ENCODE measurements at places on chromosomes 7 and 10.

- no peak for DNase-seq
These were observed 27.6 kb downstream of the AMZ1 start for GRCh38 chr7:2715341-2716231.

- DNase-seq, result no peak
These were observed 40.5 kb downstream of the LYZL1 start for GRCh38 chr10:29329420-29329819.

DNA sequence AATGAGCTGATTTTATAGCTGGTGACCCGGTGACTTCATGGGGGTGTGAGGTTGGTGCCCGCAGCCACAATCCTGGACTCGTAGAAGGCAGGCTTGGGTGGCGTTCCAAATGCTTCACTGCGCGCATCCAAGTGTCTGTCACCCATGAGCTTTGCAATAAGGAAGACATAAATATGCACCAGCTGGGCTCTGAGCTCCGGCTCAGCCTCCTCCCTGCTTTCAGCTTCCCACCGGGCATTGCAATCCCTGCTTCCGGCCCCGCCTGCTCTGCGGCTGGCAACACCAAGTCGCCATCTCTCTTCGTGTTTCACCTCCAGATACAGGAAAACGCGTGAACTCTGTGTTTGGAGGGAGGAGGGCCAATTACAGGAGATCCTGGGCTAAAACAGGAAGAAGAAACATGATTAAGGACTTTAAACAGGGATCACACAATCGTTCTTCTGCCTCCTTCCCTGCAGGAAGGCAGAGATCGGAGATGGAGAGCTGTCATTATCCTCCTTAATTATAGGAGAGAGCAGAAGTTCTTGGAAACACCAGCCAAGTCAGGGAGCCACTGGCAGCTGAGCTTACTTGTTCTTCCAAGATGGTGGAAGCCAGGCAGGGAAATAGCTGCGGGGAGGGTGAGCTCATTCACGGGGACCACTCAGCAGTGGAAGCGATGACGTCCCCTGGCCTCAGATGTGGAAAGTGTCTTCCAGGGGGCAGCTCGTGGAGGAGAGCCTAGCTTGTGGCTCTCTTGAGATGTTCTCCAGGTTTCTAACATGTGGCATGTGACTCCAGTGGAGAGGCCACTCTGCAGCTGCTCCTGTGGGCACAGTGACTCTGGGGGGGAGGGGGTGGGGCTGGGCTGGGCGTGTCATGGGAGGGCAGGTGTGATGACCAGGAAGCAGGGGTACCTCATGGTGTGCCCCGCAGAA, 134.9 kb downstream of the CAMK1D start:
- DNase-seq, result no peak

DNA sequence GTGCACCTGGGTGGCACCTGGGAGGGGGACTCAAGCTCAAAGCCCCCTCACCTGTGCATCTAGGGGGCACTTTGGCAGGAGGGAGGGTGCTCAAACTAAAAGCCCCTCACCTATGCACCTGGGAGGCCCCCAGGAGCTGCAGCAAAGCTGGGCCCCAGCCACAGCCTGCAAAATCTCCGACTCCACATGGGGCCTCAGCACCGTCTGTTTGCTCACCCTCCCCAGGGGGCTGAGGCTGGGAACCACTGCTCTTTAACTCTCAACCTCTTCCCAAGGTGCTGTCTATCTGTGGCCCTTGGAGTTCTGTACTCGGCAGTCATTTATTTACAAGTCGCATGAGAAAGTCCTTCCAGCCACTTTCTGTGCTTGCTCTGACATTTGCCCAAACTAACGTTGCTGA, 458.4 kb downstream of the DNAJB6 start:
- no peak for DNase-seq

DNA sequence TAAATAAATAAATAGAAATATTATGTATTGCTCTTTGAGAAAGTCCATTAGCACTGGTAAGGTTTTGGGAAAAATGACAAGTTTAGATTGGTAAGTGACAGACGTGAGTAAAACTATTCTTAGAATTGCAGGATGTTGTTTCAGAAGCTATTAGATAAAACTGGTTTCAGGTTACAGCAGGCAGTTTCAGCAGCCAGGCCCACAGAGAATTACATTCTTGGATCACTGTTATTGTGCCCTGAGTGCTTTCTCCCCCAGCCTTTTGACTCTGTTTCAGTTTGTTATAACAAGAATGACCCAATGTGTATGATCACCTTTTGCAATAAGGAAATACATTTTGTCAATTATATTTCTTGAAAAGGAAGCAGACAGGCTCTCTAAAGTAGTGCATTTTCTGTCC, 86.5 kb downstream of the DKK1 start:
- DNase-seq, result no peak

- DNase-seq, result no peak
These were observed 238.6 kb downstream of the MGMT start for GRCh38 chr10:129705676-129706075.

DNA sequence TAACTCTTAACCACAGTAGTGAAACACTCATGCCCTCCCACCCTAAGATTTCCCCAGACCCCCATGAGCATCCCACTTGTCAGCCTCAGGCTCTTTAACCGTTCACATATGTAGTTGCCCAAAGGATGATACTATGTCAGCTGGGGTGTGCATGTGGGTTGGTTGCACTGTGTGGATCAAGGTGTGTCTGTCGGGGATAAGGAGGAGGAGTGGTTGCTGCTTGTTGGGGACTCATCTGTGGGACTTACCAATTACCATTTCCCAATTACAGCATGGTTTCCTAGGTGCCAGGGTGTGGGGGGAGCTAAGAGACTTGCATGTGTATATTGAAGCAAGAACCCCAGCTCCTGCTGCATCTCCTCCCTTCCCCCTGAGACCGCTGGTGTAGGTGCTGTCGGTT, 48.8 kb downstream of the CELF2 start:
- DNase-seq, result no peak

- no peak for DNase-seq
These were observed 213.7 kb downstream of the ELMO1 start for GRCh38 chr7:37234928-37235327.

DNA sequence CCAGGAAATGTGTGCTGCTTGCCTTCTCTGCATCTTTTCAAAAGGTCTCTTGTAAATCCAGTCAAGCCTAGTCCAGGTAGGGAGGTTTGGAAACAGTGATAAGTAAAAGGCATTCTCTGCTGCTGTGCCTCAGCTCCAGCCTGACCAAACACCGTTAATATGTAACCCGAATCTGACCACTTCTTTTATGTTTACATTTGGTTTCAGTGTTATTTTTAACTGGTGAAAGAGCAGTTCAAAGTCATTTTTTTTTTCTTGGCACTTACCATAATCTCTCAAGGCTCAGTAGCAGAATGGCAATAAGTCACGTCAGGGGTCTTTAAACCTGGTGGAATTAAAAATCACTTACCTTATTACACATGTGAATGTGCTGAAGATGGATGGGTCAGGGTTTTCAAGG, 216.8 kb downstream of the PTEN start:
- DNase-seq, result no peak

DNA sequence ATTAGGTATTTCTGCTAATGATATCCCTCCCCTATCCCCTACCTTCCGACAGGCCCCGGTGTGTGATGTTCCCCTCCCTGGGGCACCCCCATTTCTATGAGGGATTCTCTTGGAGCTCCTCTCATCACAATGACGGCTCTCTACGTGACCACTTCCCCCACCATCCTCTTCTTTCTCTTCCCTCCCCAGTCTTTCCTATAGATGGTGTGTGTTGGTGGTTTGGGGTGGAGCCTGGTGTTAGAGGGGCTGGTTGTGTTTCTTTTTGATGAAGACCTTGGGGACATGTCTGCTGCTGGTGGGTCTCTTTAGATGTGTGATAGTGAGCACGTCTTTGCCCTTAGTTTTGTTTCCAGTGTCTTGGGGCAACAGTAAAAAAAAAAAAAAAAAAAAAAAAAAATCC, 28.6 kb downstream of the RPS24 start:
- DNase-seq, result no peak

DNA sequence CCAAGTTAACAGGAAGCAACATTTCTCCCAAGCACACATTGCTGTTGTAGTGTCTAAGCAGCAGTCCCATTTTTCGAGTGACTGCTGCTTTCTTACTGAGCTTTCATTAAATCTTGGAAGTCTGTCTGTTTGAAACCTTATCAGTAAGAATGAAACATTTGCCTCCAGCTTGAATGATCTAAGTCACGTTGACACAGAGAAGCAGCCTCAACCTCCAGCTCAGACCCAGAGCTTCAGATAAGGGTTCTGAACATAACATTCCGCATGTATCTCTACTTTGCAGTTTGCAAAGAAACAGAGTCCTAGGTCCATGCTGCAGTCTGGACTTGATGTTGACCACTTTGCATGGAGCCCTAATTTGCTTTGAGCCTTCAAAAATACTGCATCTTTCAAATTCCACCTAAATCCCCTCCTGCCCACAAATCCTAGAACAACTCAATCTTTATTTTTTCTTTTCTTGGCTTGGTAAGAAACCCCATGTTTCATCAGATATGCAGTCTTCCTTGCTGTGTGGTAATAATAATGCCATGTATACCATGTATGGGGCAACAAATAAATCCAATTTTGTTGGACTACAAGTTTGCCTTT, 698.7 kb upstream of the IGFBP3 start:
- DNase-seq, result no peak

GRCh38 chr10:97356918-97357317, 22.4 kb upstream of the FRAT2 start:
- no peak for DNase-seq

DNA sequence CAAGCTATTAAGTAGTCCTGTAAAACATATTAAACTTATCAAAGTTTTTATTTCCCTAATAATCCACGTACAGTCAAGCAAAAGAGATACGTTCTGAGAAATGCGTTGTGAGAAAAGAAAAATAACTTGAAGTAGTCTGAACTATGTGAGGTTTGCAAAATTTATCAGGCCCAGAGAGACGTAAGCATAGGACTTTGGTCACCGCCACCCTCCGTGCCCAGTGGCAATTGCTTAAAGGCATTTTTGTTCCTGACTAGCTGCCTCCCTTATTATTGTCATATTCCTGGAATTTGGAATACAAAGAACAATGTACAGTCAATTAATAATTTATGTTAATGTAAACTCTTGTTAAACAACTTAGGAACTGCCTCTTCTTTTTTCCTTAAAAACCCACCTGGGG, 22.8 kb downstream of the HIBADH start:
- DNase-seq, result no peak

GRCh38 chr10:15320522-15321203, 50.4 kb downstream of the FAM171A1 start:
- DNase-seq, result no peak

DNA sequence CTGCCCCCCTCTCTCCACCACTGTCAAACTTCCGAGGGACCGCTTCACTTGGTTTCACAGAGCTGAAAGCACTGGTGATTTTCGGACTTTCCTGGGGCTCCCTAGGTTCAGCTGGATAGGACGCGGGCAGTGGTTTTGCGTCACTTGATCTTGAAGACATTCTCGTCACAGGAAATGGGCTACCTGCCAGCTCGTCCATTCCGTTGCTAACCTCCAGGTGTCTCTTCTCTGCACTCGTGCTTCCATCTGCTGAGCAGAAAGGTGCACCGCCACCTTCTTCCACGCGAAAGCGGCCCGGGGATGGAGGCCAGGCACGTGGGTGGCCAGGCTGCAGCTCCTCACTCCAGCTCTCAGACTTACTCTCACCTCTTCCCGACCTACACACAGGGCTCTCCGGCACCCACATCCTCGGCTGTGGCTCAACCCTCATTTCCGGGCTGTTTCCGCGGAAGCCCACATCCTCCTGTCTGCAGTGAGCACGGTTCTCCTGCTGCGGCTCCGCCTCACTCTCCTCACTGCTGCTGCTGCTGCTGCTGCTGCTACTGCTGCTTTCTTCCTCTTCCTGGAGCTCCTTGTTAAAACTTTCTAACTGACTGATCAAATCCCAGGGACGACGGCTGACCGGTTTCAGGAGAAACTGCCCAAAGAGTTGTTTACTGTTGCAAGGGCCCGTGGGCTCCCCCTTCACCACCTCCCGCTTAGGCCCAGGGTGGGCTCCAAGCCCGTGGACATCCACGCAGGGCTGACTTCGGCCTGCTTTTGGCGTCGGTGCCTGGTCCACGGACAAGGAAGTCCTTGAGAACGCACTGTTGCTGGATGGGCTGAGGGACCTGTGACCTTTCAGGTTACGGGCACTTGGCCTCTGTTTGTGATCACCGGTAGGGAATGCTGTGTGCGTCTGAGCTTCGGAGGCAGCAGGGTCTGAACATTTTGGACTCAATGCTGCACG, 32.1 kb downstream of the JCAD start:
- peak; percentile 80 for DNase-seq

DNA sequence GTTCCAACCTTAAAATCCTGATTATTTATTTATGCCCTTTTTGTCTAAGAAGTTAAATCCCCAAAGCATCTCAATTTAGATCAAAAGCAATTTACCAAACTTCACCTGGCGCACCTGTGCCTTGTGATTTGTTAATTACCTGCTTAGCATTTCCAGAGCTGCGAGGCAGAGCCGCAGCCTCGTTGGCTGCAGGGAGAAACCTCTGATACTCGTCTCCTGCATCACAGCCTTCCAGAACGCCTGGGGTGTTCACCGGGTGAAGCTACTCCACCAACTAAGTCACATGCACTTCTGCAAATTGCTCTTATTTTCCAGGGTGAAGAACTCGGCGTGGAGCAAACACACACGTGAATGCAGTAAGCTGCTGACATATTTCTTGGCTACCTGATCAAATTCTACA, 198.1 kb upstream of the RNF32 start:
- DNase-seq, result no peak

GRCh38 chr10:102593074-102593803, 51.0 kb upstream of the TRIM8 start:
- no peak for DNase-seq

DNA sequence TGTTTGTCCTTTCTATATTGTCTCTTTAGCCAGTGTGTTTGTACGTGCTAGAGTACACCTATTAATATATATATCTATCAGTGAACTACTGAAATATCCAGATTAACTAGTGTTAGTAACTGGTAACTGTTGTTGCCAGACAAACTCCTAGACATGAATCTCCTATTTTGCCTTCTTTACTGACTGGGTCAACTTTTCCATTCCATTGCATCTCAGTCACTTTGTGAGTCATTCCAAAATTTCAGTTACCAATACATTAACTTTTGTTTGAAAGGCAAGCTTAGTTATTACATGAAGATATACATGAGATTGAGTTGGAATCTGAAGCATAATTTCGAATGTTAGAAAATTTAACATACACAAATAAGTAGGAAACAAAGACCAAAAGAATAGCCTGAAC, 51.4 kb downstream of the BTAF1 start:
- DNase-seq, result no peak

- no peak for DNase-seq
These were observed 171.4 kb upstream of the NUPR2 start for GRCh38 chr7:56287429-56288138.

DNA sequence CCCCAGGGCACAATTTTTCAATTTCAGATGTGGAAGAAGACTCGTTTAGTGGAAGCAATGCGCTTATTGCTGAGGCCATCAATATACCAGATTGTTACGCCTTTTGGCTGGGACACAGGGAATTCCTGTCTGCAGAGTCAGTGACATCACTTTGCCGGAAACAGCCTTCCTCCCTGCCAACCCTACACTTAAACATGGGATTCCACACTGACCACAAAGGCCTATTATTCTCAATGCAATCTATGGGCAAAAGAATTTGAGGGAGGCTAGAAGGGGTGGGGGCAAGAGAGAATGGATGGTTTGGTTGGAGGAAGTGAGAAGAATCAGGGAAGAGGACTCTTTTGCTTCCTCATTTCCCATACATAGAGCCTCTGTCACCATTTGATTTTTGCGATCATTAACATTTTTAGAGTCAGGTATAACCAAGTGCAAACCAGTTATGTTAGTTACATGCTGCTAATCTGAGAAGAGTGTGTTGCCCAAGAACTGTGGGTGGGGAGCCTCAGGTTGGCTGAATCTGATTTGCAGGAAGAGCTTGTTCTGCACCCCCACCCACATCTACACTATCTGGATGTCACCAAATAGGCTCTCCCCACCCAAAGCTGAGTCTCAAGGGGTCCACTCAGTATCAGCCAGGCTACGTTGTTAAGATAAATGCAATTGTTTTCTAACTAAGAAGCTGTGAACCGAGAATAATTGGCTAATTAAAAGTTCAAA, 58.2 kb downstream of the ENTPD1 start:
- no peak for DNase-seq

Measured in activated T-cell treated with anti-CD3 and anti-CD28 coated beads for 48 hours (primary cell).